ENCODE measurements at places on chromosomes 3 and 15.

GRCh38 chr15:40746916-40747418 is 8.1 kb downstream of the RMDN3 start:
- peaks cover 59% of the 10 kb centered on the region for H3K36me3 ChIP-seq
- H3K27ac ChIP-seq, result no peak overlapping the region
- no peaks in the 10 kb centered on the region for H3K27me3 ChIP-seq
- H3K4me1 ChIP-seq, result peaks cover 5% of the 10 kb centered on the region
- DNase-seq, result no peak

DNA sequence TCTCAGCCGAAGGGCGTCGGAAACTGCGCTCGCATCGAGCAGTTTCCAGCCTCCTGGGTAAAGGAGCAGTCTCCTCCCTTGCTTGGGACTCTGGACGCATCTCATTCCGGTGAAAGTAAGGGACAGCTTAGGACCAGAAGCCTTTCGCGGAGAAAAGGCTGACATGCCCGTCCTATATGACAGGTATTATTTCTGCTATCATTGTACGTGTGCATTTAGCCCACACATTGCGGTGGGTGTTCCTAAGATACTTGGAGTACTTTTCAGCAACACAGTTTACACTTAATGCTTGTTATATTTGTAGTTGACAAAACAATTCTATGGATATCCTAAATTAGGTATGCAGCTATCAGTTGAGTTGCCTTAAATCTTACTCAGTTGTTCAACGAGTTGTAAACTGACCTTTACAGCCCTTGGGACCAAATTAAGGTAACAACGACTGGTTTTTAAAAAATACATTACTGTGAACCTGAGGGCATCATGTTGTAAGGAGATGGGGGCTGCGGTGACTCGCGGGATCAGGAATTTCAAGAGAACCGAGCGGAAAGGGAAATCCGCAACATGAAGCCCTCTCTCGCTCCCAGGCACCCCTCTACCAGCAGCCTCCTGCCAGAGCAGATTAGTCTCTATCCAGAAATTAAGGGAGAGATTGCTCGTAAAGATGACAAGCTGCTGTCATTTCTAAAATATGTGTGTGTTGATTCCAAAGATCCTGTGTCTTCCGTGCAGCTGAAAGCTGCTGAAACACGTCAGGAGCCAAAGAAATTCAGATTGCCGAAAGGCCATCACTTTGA is 632 bp upstream of the COPS2 start:
- no peaks in the 10 kb centered on the region for H3K27me3 ChIP-seq
- peak; percentile 64 for DNase-seq
- H3K4me1 ChIP-seq, result no peaks in the 10 kb centered on the region
- H3K36me3 ChIP-seq, result no peaks in the 10 kb centered on the region

DNA sequence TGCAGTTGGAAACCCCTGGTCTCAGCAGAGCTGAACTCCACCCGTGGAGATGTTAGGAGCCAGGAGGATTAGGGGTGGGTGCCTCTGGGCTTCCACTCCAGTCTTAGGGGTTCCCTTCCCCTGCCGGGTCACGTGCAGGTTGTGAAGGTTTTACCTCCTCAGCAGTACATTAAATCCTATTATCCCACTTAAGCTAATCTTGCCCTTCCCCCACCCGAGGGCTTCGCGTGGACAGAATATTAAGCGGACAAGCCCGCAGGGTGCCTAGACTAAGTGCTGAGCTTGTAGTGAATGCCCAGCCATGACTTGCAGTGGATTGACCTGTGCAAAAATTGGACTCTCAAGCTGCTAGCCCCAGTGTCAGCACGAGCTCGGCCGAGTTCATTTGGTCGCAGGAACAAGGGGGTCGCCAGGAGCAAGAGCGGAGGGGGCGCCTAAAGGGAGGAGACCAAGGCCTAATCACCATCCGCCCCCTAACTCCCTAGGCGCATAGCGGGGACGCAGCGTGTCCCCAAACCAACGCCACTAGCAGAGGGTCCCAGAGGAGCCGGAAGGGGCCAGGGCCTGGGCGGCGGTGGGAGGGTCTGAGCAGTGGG is 498 bp upstream of the SEMA4B start:
- H3K27ac ChIP-seq, result no peak overlapping the region
- H3K36me3 ChIP-seq, result peaks cover 12% of the 10 kb centered on the region
- peaks cover 31% of the 10 kb centered on the region for H3K4me1 ChIP-seq
- no peak for DNase-seq
- H3K27me3 ChIP-seq, result no peaks in the 10 kb centered on the region
- peak overlapping the region; percentile 97 for H3K4me3 ChIP-seq

DNA sequence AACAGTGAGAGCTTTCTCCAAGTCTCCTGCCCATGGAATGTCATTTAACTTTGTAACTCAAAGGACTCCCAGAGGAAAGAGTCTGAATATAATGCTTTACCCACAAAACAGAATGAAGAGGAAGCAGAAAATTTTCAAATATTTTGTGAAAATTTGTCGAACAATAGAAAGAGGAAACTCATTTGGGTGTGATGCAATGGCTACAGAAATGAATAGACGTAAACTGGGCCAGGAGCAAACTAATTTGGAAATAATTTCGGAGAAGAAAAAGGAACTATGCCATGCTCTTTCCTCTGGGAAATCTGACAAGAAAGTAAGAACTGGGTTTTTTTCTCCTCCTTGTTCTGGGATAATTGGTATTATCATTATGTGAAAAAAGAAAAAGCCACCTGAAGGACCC is 11.2 kb upstream of the SUMF1 start:
- no peak overlapping the region for H3K27ac ChIP-seq
- DNase-seq, result no peak
- peaks cover 13% of the 10 kb centered on the region for H3K27me3 ChIP-seq
- H3K4me3 ChIP-seq, result no peak overlapping the region
- H3K36me3 ChIP-seq, result no peaks in the 10 kb centered on the region
- peaks cover 5% of the 10 kb centered on the region for H3K4me1 ChIP-seq

- H3K36me3 ChIP-seq, result peaks cover 13% of the 10 kb centered on the region
- H3K27ac ChIP-seq, result no peak overlapping the region
- no peak overlapping the region for H3K4me3 ChIP-seq
- peaks cover 7% of the 10 kb centered on the region for H3K4me1 ChIP-seq
- DNase-seq, result no peak
These were observed 7.5 kb upstream of the RHO start for GRCh38 chr3:129520960-129521359.

- no peaks in the 10 kb centered on the region for H3K27me3 ChIP-seq
- H3K36me3 ChIP-seq, result no peaks in the 10 kb centered on the region
- peaks cover 12% of the 10 kb centered on the region for H3K4me1 ChIP-seq
- peak; percentile 91 for DNase-seq
These were observed 18.9 kb upstream of the COPG1 start for GRCh38 chr3:129230311-129231019.

DNA sequence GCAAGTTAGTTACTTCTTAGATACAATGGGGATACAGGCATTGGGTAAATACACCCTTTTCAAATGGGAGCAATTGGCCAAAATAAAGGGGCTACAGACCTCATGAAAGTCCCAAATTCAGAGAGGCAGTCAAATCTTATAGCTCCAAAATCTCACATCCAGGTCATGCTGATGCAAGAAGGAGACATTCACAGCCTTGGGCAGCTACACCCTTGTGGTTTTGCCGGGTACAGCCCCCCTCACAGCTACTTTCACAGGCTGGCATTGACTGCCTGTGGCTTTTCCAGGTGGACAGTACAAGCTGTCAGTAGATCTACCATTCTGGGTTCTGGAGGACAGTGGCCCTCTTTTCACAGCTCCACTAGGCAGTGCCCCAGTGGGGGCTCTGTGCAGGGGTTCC is 17.5 kb upstream of the PLSCR1 start:
- H3K27ac ChIP-seq, result no peak overlapping the region
- no peaks in the 10 kb centered on the region for H3K36me3 ChIP-seq
- H3K4me3 ChIP-seq, result no peak overlapping the region

DNA sequence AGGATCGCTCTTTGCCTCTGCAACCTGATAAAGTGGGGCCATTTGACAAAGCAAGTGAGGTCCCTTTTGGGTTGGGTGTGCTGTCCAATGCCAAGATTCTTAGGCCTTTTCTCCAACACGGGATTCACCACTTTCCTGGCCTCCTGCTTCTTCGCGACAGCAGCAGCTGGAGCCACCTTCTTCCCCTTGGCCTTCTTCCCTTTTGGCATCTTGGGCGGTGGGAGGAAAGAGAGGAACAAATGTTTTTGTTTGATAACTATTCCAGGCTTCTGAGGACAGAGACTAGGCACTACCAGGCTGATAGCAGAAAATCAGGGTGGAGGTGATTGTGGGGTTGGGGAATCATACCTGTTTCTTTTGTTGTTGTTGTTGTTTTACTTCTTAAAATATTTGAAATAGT is 30.0 kb upstream of the FAM81A start:
- no peak overlapping the region for H3K4me3 ChIP-seq
- no peak overlapping the region for H3K27ac ChIP-seq
- H3K4me1 ChIP-seq, result peaks cover 7% of the 10 kb centered on the region
- DNase-seq, result no peak

DNA sequence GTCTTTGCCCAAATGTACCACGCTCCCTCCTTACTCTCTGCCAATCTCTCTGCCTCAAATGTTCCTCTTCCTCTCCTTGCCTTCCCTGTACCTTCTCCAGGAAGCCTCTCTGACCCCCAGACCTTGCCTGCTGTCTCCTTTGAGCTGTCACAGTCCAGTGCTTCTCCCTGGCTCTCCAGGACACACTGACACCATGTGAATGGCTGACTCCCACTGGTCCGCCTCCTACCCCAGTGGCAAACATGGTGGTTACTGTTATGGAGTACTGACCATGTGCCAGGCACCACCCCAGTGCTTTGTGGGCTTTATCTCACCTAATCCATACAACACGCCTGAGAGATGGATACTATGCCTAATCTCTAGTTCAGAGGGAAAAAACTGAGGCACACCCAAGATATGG is 141.9 kb downstream of the TPRA1 start:
- H3K4me1 ChIP-seq, result no peaks in the 10 kb centered on the region
- DNase-seq, result no peak
- peaks cover 67% of the 10 kb centered on the region for H3K27me3 ChIP-seq
- H3K27ac ChIP-seq, result no peak overlapping the region

- H3K4me1 ChIP-seq, result peaks cover 18% of the 10 kb centered on the region
- no peak overlapping the region for H3K27ac ChIP-seq
- H3K36me3 ChIP-seq, result peaks cover 2% of the 10 kb centered on the region
- no peak for DNase-seq
- peaks cover 6% of the 10 kb centered on the region for H3K27me3 ChIP-seq
These were observed 7.5 kb downstream of the ARHGAP31 start for GRCh38 chr3:119301662-119302061.

DNA sequence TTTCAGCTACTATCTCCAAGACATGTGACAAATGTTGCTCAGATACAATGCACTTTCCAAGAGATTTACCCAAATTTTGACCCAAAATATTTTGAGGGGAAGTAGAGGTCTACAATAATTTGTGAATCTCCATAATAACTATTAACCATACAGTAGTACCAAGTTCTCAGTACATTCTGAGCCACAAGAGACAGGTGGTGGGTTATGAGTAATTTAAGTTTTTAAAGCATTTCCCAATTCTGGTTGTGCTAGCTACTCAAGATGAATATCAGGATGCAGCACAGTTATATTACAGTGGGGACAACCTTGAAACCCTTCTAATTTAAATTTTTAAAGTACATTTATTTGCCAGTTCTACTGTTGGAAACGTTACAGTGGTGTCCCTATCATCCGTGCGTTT is 92.2 kb upstream of the MITF start:
- no peaks in the 10 kb centered on the region for H3K36me3 ChIP-seq
- H3K27me3 ChIP-seq, result no peaks in the 10 kb centered on the region
- no peak overlapping the region for H3K27ac ChIP-seq
- H3K4me1 ChIP-seq, result no peaks in the 10 kb centered on the region

- no peak overlapping the region for H3K4me3 ChIP-seq
- no peaks in the 10 kb centered on the region for H3K27me3 ChIP-seq
- no peak for DNase-seq
- H3K4me1 ChIP-seq, result no peaks in the 10 kb centered on the region
These were observed 43.1 kb upstream of the MAP3K13 start for GRCh38 chr3:185319801-185320200.

DNA sequence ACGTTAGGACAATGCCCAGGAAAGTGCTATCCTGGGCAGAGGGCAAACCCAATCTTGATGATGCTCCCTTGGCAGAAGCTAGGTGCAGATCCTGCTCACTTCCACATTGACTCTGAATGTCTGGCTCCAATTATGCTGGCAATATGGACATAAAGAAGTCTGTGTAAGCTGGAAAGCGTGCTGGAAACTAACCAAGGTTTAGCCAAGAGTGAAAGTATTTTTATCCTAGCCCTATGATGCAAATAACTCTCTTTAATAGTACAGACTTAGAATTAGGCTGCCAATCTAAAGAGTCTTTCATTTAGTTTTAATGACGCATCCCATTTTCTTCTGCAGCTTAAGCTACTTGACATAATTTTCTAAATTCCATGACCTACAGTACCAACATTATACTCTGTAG is 571.8 kb downstream of the TUSC7 start:
- no peaks in the 10 kb centered on the region for H3K27me3 ChIP-seq
- no peak overlapping the region for H3K27ac ChIP-seq
- no peaks in the 10 kb centered on the region for H3K36me3 ChIP-seq
- DNase-seq, result no peak
- peaks cover 3% of the 10 kb centered on the region for H3K4me1 ChIP-seq

- H3K27ac ChIP-seq, result peak overlapping the region; percentile 78
- peaks cover 25% of the 10 kb centered on the region for H3K36me3 ChIP-seq
- no peaks in the 10 kb centered on the region for H3K27me3 ChIP-seq
- H3K4me1 ChIP-seq, result peaks cover 48% of the 10 kb centered on the region
- no peak for DNase-seq
- no peak overlapping the region for H3K4me3 ChIP-seq
These were observed 71.1 kb downstream of the MGLL start for GRCh38 chr3:127751163-127751621.

DNA sequence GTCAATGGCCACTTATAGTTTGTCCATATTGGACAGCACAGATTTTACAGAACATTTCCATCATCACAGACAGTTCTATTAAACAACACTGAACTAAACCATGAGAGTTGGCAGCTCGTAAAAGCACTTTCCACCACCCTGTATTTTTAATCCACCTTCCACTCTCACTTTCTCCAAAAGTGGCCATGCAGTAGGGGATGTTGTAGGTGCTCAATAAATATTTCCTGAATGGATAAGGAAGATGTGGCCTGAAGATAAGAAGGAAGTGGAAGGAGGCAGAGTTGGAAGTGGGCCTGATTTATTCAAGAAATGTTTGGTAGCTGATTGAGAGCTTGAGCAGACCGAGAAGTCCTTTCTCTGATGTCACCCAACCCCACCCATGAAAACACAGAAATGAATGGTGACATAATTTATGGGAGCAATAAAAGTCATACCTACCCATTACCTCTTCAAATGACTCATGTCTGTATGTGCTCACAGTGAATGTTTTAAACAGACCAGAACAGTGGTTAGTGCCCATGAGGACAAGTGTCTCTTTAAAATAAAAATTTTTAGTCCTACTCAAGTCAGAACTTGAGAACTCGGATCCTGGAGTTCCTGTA is 39.6 kb upstream of the CTNNB1 start:
- H3K4me1 ChIP-seq, result peaks cover 8% of the 10 kb centered on the region
- H3K4me3 ChIP-seq, result no peak overlapping the region
- no peaks in the 10 kb centered on the region for H3K36me3 ChIP-seq
